Left colon (tissue), 2 donors: ENCODE measurements at places on chromosomes 6 and 20. TPM values are rescaled to one million over a fixed set of nuclear protein-coding genes. Genes with fewer than 3 reads are reported as not detected.
A peak's percentile ranks its signal among the peaks of the same experiment; 100 is the strongest.

DNA sequence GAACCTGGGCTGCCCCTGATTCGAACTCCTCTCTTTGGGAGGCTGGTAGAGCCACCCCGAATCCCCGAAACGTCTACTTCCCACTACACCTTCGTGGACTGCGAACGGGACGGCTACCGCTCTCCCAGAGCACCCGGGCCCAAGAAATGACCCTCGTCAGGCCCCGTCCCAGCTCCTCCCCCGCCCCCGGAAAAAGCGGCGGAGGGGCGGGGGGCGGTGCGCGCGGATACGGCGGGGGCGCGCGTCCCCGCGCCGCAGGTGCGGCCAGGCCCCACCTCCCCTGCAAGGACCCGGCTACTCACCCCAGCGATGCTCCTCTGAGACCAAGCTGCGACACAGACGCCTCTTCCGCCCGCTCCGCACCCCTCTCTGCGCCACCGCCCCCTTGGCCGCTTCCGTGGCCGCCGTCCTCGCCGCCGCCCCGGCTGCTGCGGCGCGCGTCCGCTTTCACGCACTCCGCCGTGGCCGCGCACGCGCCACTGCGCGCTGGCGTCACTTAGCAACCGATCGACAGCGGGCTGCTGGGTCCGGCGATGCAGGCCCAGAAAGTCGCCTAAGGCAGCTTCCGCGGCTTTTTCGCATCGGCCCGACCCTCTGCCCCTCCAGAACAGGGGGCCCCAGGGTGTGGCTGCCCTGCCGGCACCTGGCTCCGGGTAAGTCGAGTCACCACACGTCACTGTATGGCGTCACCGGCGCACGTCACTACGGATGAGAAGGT lies at the start of gene BTBD9:
TSS of gene BTBD9 (minus strand) at position 432 of the 718 bp plus-strand sequence.
- DNase-seq, result peak; percentile 87

DNA sequence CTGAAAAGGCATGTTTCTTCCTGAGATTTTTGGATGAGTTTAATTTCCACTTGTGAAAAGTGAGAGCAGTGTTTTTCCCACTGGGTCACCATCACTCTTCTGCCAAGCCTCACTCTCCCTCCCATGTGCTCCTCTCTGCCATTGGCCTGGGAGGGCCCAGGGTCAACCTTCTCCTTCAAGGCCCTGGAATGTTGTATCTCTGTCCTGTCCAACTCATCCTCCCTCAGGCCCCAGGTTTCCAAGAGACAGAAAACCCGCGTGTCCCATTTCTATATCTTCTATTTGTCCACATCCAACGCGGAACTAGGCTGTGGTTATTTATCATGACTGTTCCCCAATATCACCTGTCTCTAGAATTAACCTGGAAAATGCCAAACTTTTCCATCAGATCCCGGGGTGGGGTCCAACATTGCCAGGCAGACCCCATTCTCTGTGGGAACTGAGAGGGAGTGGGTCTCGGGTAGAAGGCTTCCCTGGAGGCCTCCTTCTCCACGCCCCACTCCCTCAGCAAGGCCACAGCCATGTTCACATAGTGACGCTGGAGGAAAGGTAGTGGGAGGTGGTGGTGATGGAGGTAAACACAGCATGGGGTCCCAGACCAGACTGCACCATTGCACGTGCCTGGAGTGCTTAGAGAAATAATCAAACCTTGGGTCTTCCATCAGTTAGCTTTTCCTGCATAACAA lies 173.5 kb downstream of the SCP2D1 start:
- DNase-seq, result no peak

DNA sequence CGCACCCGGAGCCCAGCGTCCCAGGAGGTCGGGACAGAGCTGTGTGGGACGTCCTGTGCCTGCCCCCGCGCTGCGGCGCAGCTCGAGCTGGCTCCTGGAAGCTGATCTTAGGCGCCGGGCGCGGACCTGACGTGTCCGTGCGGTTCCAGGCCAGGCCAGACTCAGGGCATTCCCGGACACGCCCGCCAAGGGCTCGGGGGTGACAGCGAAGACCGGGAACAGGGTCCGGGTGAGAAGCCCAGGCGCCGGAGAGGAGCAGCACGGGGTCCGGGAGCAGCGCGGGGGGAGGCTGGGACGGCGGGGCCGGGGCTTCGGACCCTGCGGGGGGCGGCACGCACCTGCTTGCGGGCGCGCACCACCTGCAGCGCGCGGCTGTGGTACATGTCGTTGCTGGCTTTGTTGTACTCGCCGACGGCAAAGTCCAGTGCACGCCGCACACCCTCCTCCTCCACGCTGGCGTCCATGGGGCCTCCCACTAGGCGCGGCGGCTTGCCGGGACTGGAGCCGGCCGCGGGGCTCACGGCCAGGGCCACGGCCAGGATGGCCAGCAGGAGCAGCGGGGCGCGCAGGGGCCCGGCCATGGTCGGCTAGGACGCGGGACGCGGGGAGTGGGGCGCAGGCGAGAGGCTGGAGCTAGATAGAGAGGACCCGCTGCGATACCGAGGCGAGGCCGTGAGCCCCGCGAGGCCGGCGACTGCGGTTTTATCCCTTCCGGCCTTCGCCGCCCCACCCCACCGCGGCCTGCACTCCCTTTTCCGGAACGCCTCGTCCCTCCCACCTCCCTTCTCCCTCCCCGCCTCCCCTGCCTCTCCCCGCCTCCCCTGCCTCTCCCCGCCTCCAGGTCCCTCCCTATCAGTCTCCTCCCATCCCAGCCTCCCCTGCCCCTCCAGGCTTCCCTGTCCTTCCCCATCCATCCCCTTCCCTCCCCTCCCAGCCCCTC lies at the start of gene CST3:
TSS of gene CST3 (minus strand) at position 674 of the 940 bp plus-strand sequence. CDS start at position 581, 93 bp downstream.
- DNase-seq, result peak; percentile 93

- no peak for DNase-seq
Observed at GRCh38 chr6:75285283-75285639, 669 bp upstream of the TMEM30A start.

GRCh38 chr6:15551798-15552197 lies 111.0 kb downstream of the DTNBP1 start:
- no peak for DNase-seq

GRCh38 chr6:53111865-53112264 lies 36.8 kb downstream of the GCM1 start:
- no peak for DNase-seq

- no peak for DNase-seq
Observed at GRCh38 chr6:43636308-43636659, 644 bp downstream of the MAD2L1BP start.

GRCh38 chr6:3838992-3839867 lies 9.9 kb upstream of the FAM50B start:
- DNase-seq, result no peak

DNAAF9 gene
- 5.1 TPM for total RNA-seq

- DNase-seq, result no peak
Observed at GRCh38 chr6:34424200-34425131, 1.4 kb downstream of the RPS10 start.

GRCh38 chr6:151380848-151381205 lies 10.5 kb downstream of the ZBTB2 start:
- DNase-seq, result no peak

TOP1 gene
- total RNA-seq, result 65.7 TPM

PLA2G7 gene
- total RNA-seq, result 0.70 TPM

DNA sequence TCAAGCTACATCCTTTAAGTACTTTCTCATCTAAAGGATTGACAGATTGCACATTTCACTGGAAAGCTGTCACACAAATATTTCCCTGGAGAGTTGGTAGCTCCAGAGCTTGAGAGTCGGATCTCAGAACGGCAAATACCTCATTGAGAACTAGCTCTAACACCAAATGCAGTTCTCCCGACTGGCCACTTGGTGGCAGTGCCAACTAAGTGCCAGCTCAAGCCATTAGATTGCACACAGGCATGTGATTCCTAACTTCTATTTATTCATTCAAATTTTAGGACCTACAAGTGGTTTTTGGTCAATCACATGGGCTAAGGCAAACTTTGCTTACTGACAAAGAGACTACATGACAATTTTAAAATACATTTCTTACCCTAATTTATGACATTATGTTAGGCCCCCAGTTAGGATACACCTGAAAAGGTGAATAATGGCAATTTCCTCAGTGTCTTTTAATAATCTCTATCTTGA lies 7.9 kb upstream of the MCHR2 start:
- DNase-seq, result peak; percentile 25

GRCh38 chr6:125784365-125784764 lies 6.4 kb upstream of the NCOA7 start:
- no peak for DNase-seq

GSTA1 gene
- 8.1 TPM for total RNA-seq

DNA sequence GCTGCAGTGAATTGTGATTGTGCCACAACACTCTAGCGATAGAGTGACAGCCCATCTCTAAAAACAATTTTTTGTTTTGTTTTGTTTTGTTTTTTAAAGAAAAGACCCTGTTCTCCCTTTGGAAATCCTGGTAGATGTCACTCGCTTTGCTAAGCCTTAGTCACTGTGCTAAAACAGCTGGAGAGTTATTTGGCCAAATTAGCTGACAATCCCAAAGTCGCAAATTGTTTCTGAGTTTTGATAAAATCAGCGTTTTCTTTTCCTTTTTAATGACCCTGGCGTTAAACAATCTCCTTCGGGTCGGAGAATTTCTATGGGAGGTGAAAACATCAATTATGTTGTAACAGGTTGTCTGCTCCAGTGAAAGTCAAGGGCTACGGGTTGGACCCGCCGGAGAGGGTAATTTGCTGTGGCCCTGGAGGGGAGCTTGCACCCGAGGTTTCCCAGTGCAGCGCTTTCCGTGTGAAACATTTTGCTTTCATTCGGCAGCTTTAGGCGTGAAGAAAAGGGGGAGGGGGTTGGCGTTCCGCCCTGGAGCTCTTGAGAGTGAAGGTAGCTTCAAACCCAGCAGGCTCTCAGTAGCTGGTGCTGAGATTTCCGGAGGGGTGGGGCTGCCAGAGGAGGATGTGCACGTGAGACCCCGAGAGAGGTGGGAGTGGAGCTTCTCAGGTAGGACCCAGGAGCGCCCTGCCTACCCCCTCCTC lies 296.6 kb downstream of the PHACTR1 start:
- no peak for DNase-seq

FILIP1 gene
- total RNA-seq, result 6.5 TPM

GRCh38 chr6:19753826-19754225 lies 83.3 kb upstream of the ID4 start:
- no peak for DNase-seq

- no peak for DNase-seq
Observed at GRCh38 chr6:47592131-47592840, 106.1 kb upstream of the ADGRF4 start.

GRCh38 chr6:15956205-15957106 lies 172.4 kb upstream of the MYLIP start:
- peak; percentile 84 for DNase-seq

SLC35F1 gene
- 0.37 TPM for total RNA-seq

DNA sequence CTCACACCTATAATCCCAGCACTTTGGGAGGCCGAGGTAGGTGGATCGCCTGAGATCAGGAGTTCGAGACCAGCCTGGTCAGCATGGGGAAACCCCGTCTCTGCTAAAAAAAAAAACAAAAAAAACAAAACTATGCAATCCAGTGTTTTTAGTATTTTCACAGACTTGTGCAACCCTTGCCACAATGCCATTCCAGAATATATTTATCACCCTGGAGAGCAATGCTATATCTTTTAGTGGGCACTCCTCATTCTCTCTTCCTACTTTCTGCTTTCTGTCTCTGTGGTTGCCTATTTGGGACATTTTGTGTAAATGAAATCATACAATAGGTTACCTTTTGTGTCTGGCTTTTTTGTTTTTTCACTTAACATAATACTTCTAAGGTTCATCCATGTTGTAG lies 39.1 kb upstream of the MROH8 start:
- no peak for DNase-seq

DNA sequence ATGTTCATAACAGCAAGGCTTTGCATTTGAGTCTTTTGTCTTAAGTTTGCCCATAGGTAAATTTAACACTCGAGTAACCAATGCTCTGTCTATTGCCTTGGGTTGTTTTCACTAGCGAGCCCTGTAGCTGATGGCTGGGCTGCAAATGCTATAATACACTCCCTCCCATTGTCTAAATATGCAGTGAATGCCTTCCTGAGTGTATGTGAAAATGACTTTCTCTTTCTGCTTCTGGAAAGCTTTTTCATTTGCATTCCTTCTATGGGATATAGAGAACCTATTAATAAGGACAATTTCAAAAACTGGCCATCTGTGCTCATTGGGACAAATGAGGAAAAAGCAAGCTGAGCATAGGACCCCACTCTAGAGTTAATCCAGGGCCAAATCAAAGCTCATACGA lies 156.5 kb upstream of the FBXL4 start:
- DNase-seq, result no peak

DNA sequence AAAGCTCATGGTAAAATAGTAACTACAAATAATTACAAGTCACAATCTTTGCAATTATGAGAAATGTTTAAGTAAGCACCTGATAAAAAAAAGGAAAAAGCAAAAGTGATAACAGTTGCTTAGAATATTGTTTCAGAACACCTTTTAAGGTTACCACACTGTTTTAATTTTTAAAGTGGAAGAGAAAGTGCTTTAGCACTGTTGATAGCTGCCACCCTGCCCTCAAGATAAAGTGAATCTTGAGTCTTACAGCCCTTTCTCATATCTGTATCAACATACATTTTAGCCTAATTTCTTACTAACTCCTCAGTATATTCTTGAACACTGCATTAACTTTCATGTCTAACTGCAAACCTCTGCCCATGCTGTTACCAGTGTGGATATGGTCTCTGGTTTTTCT lies 127.3 kb upstream of the THEMIS start:
- DNase-seq, result no peak

DNA sequence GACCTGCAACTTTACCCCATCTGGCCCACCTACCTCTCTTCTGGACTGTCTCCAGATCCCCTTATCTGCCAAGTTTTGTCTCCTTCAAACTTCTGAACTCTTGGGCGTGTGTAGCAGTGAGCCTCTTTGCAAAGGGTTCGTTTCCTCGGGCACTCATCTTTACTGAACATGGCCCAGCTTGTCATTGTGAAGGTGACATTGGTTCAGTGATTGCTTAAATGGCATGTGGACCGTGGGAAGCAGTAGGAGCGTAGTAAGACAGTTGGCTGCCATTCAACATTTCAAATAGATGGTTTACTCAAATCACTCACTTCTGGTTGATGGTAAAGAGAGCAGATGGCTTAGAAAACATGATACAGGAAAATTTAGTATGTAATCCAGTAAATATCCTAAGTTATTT lies 34.8 kb upstream of the KIF25 start:
- DNase-seq, result no peak

GRCh38 chr20:51440589-51440988 lies 101.9 kb downstream of the NFATC2 start:
- no peak for DNase-seq

CNPY3 gene
- 19.6 TPM for total RNA-seq

NKX2-4 gene
- not detected for total RNA-seq

DNA sequence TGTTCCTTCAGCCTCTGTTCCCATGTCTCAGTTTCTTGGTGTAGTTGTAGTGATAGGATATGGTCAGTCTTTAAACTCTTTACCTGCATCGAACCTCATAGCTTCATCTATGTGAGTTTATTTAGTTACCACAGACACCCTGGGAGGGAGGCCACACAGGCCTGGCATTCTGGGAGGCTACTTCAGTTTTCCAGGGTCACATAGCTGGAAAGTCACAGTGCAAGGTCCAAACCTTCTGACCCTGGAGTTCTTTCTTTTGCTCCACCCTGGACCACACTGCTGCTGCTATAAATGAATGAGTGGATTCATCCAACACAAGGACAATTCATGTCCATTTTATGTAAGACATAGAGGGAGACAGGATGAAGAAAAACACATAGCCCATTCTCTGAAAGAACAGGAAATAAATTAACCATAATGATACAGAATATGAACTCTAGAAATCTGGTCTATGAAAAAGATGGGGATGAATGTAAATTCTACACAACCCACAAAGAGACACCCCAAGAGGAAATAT lies 60.8 kb downstream of the LAMA4 start:
- no peak for DNase-seq

HLA-G gene
- 16.7 TPM for total RNA-seq
